Dermis blood vessel endothelial cell (primary cell): ENCODE measurements at places on chromosomes 1 and 21. TPM values are rescaled to one million over a fixed set of nuclear protein-coding genes. Genes with fewer than 3 reads are reported as not detected.

DNA sequence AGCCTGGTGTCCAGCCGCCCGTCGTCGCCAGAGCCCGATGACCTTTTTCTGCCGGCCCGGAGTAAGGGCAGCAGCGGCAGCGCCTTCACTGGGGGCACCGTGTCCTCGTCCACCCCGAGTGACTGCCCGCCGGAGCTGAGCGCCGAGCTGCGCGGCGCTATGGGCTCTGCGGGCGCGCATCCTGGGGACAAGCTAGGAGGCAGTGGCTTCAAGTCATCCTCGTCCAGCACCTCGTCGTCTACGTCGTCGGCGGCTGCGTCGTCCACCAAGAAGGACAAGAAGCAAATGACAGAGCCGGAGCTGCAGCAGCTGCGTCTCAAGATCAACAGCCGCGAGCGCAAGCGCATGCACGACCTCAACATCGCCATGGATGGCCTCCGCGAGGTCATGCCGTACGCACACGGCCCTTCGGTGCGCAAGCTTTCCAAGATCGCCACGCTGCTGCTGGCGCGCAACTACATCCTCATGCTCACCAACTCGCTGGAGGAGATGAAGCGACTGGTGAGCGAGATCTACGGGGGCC is 1.2 kb downstream of the OLIG2 start:
- peak; percentile 25 for DNase-seq

DNA sequence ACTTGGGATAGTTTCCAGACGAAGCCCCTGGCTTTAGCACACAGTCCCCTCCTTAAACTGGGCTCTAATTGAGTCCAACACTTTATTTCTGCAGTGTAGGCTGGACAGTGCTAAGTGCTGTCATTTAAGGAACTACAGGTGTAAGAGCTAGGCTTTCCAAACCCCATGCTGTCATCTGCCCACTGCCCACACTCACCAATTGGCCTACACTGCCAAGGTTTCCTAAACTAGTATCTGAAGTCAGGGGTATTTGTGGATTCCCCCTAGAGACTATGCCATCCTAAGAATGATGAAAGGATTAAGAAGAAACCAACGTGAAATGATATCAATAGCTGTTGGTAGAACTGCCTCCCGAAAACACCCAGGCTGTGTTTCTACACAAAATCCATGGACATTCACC is 160.9 kb downstream of the TBX15 start:
- DNase-seq: no peak

GRCh38 chr1:15680561-15681348 is 3.4 kb upstream of the PLEKHM2 start:
- no peak for DNase-seq

- DNase-seq: no peak
These were observed 44.6 kb downstream of the SUSD4 start for GRCh38 chr1:223319398-223319797.

DNA sequence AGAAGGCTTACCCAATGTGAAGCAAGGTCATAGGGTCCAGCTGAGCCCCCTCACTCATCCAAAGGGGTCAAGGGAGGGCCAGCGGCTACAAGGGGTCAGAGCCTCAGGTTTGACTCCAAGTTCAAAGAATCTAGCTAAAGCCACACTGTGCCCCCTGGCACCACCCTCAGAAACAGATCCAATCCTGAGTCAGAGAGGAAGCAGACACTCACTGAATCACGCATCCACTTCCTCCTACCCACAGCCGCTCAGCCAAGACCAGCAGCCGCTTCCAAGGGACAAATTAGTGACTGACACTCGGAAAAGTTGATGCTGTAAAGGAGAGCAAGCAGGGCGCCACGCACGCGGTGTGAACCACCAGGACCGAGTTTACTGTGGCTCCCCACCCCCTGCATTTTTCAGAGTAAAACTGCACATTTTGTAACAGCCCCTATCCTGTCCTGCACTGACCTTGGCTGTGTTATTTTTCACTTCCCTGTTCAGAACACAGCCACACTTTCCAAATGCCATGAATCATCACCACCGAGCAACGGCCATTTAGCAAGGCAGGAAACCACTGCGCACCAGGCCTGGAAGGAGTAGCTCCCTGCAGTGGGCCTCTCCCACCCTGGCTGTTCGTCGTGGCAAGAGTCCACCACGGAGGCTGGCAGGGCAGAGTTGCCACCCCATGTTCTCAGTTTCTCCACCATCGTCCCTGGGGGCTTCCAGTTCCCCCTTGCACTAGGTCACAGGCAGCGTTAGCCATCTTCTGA is 147.8 kb downstream of the TOMM20 start:
- peak; percentile 96 for DNase-seq

DNA sequence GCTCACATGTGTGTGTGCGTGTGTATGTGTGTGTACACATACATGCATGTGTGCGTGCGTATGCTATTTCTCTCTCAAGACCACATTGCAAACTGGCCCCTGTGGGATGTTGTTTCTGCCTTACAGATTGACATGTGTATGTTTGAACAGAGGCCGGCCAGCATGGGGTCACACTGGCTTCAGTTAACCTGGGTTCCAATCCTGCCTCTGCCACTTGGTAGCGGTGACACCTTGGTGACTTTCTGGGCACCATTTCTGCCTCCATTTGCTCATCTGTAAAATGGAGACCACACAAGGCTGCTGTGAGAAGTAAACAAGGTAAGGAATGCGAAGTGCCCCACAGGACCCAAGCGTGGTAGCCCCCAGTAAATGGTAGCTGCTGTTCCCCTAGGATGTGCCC is 51.7 kb downstream of the TCP10L start:
- no peak for DNase-seq

DNA sequence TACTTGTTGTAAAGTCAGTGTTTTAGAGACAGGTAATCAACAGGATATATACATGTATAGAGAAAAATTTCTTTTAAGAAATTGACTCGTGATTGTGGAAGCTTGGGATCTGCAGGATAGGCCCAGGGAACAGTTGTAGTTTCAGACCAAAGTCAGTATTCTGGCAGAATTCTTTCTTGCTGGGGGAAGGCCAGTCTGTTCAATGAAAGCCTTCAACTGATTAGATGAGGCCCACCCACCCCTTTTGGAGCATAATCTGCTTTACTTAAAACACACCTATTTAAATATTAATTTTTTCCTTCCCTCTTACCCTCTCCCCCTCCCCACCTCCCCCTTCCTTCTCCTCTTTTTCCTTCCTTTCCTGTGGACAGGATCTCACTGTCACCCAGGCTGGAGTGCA is 48.0 kb downstream of the FNBP1L start:
- DNase-seq: no peak

DNA sequence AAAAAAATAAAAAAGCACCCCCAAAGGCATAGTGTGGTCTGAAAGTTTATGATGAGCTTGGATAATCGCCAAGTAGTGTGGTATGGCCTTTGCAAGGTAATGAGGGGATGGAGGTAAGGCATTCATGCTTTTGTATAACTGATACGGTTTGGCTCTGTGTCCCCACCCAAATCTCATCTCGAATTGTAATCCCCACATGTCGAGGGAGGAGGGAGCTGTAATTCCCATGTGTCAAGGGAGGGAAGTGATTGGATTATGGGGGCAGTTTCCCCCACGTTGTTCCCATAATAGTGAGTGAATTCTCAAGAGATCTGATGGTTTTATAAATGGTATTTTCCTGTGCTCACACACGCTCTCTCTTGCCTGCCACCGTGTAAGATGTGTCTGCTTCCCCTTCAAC is 215.5 kb downstream of the NFIA start:
- no peak for DNase-seq

LCE1A gene
- total RNA-seq: not detected in 2 replicates
